ENCODE measurements at places on chromosomes 6 and 20.

GRCh38 chr6:29557320-29557719 is 2.2 kb downstream of the UBD start:
- DNase-seq, result no peak

DNA sequence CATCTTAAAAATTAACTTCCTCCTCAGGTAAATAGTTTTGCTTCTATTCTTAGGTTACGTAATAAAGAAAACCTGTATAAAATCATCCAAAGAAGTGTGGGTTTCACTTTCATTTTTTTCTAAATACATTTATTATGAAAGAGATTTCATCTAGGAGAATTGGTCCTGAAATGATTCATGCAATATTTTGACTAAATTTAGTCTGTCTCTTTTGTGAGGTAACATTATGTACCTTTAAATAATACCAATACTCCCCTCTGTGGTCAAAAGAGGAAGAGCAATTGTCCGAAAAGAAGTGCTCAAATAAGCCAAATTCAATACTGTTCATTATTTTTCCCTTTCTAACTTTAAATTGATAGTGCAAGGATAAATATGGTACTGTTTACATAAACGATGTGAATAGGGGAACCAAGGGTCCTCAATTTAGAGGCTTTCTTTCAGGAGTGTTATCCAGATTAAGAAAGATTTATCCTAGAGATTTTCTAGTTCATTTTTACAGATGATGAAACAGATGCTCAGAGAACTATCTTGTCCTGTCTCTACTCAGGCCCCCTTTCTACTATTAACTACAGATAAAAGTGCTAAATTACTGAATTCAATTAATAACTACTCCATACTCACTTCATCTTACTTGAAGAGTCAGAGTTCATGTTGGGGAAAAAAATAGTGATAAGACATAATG is 26.2 kb downstream of the CYP39A1 start:
- peak; percentile 14 for DNase-seq

- no peak for DNase-seq
These were observed 35.7 kb downstream of the CDH4 start for GRCh38 chr20:61287583-61288275.

DNA sequence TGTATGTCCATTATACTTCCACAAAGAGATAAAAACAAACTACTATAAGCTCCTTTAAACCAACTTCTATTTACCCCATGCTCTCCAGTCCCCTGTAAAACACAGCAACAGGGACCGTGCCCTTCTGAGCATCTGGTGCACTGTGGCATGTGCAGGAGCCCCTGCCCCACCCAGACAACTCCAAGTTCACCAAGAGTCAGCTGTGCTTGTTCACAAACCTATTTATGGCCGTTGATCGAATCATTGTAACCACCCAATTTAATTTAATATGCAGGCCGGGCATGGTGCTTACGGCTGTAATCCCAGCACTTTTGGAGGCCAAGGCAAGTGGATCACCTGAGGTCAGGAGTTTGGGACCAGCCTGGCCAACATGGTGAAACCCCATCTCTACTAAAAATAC is 13.7 kb upstream of the BLCAP start:
- no peak for DNase-seq
